SIG-M5 (cell line): ENCODE measurements at places on chromosomes 5 and 9.

- no peak for DNase-seq
Measured at GRCh38 chr5:10565785-10566542, 2.1 kb downstream of the ANKRD33B start.

DNA sequence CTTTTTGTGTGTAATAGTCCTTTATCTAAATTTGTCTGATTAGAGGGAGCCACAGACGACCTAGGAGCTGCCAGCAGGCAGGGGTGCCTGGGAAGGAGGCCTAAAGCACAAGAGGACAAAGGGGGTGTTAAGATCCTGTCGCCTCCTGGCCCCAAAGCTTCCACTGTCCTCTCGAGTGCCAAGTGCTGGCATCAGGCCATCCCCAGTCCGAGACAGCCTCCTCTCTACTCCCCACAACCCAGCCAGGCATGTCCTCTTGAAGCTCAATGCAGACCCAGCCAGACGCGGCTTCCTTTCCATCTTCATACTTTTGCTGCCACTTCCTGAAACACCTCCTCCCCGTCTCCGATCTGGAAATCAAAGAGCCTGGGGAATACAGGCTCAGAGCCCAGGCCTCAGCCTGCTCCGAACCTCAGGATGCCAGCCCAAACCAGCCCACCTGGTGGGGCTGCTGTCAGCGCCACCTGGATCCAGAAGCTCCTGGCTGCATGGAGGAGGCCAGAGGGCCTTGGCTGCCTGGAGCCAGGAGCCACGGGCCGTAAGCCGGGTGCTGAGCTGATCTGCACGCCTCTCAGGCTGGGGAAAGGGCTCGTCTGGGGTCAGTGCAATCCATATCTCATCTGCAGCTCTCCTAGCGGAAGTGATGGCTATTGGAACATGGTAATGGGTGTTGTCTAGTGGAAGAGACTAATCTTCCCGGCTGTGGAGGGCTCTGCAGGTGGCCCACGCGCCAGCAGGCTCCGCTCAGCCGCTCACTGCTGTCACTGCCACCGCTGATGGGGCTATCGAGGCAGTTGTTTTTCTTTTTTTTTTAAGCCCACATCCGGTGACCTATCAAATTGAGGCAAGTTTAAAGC, 60.2 kb upstream of the FUBP3 start:
- no peak for DNase-seq

DNA sequence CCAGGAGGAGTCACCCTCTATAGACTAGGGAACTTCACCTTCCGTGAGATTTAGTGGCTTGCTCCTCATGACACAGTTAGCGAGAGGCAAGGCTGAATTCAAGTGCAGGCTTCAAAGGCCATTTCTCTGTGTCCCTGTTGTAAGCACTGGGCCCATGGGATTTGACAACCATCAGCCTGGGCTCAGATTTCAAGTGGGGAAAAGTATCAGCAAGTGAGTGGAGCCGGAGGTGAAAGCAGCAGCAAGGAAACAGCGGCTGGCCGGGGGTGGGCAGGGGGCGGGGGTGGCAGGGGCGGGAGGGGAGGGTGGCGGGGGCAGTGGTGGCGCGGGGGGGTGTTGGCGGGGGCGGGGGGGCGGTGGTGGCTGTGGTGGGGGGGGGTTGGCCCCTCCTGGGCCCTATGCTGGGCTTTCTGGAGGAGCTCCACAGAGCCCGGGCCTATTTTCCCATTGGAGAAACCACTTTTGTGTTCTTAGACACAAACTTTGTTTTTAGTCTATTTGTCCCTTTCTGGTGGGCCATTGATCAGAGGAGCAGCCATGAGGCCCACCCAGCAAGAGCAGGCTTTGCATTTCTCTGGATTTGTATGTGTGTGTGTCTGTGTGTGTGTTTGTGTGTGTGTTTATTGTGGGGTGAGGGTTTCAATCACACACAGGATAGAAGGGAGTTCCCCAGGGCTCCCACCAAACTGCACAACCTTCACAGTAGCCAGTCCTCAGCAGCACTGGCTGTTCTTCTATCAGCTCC, 165.4 kb upstream of the RAI14 start:
- no peak for DNase-seq

GRCh38 chr5:150517272-150518152, 9.6 kb downstream of the NDST1 start:
- no peak for DNase-seq

GRCh38 chr5:141889282-141889871, 11.2 kb upstream of the PCDH1 start:
- no peak for DNase-seq

GRCh38 chr5:73960023-73960422, 334.0 kb downstream of the ARHGEF28 start:
- DNase-seq, result no peak

DNA sequence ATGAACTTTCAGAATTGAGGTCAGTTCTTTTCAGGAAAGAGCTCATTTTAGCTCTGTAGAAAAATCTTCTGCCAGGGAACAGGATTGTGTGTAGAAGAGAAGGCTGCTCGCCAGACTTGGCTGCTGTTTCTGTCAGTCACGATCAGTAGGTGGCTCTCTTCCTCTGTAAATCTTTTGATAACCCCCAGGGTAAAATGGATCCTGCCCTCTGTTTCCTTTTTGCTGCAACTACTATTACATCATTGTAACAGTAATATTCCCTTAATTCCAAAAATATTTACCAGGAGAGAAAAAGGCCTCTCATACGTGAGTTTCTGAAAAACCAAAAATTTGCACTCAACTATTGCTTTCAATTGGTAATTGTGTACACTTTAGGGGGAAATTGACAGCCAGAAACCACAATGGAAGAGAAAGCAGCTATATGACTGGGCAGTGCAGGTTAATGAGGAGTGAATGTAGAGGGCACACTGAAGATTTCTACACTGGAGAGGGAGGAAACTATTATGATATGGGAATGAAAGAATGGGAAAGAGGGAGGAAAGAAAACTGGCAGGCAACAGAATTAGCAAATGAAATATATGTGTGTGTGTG, 12.3 kb downstream of the IFNA21 start:
- DNase-seq, result no peak

DNA sequence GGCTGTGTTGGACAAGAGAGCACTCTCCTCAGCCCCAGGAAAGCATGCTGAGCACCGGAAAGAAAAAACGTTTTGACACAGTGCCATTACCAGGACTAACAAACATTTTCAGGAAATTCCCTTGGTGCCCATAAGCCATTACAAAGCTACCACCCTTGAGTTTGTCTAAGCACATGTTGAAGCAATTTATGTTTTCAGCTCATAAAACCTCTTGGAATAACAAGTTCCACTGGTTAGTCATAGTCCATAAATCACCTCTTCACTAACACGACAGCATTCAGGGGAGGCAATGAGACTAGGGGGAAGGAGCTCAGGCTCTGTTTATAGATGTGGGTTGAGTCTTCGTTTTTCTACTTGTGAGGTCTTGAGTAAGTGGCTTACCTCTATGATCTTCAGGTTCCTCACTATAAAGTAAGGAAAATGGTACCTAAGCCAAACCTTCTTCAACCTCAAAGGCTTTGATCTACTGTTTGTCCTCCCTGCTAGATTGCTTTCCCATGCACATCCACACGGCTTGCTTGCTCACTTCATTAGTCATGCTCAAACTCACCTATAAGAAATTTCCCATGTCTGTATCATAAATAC, 65.4 kb downstream of the DRD1 start:
- DNase-seq, result no peak

GRCh38 chr9:72600671-72601070, 79.3 kb downstream of the TMC1 start:
- no peak for DNase-seq

- no peak for DNase-seq
Measured at GRCh38 chr9:34254141-34254913, 74.7 kb downstream of the KIF24 start.

- no peak for DNase-seq
Measured at GRCh38 chr5:93899026-93899600, 157.7 kb upstream of the POU5F2 start.

GRCh38 chr9:85114799-85115198, 445.3 kb downstream of the NTRK2 start:
- DNase-seq, result no peak

DNA sequence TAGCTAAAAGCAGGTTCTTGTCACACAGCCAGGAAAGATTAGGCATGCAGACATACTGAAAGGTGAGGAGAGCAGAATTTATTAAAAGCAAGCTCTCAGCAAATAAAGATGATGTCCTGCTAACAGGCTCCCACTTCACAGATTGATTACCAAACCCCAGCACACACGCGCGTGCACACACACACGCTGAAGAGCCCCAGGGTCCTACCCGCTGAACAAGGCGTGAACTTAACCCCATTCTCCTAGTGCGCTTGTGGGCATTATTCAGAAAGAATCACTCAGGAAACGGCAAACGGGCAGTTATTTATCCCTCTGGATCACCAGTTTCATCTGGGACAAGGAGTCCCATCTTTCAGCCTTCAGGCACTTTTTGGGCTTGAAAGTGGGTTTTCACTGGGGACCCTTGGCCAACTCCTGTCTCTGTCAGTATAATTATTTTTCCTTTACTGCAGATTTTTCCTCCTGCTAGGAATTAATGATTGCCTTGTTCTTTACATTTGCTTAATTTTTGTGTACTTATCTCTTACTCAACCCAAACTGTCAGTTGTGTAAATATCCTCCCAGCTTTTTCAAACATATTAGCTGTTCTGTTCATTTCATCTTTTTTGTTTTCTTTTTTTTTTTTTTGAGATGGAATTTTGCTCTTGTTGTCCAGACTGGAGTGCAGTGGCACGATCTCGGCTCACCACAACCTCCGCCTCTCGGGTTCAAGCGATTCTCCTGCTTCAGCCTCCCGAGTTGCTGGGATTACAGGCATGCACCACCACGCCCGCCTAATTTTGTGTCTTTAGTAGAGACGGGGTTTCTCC, 92.6 kb downstream of the RIC1 start:
- DNase-seq, result no peak

- no peak for DNase-seq
Measured at GRCh38 chr5:72597456-72597948, 90.3 kb upstream of the ZNF366 start.

GRCh38 chr5:15630441-15630840, 130.5 kb downstream of the FBXL7 start:
- no peak for DNase-seq

DNA sequence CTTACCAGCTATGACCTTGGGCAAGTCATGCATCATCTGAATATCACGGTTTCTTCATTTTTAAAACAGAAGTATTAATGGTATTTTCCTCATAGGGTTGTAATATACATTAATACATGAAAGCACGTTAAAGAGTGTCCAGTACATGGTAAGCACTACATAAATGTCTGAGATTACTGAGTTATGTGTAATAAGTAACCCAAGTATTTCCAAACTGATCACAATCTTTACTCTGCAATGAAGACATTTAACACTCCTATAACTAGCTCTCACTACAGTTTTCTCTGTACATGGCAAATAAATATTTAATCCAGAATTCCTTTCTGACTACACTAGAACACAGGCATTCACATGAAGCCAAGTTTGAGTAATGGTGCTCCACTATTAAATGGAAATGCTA, 4.0 kb downstream of the GLDC start:
- no peak for DNase-seq

GRCh38 chr5:133853646-133854365, 114.6 kb downstream of the C5orf15 start:
- DNase-seq, result no peak

GRCh38 chr5:158658446-158659230, 441.1 kb downstream of the EBF1 start:
- DNase-seq, result no peak

GRCh38 chr9:137827908-137828526, 49.6 kb upstream of the CACNA1B start:
- no peak for DNase-seq

DNA sequence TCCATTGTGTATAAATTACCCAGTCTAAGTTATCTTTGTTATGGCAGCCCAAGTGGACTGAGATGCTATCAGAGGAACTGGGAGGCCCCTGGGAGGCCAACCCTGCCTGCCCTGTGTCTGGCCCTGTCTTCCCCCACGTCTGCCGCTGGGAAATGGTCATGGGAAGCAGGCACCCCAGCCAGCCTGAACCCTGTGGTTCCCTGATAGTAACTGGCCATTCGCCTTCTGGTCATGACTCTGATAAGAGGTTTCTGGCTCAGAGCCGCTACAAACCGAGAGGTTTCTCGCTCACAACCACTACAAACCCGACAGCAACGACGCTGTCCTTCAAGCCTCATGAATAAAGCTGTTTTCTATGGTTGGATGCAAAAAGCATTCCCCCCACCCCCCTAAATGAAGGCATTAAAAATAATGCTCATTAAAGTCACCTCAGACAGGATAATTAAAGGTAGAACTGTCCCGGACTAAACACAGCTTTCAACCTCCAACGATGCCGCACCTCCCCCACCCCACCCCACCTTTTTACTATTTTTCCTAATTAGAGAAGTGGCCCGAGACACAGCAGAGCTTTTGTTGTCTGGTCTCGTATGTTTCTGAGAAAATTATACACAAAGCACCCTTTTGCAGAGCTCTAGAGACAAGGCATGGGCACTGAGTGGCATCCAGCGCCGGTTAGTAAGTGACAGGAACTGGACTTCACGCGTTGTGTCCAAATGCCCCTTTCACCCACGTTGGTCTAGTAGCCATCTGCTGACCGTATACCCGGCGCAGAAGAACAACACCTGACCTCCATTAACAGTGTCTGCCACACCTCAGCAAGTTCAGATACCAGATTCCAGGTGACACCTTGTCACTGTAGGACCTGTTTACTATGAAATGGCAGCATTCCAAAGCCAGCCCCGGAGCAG, 140.8 kb downstream of the COL23A1 start:
- DNase-seq, result no peak
